Daoy (cell line): ENCODE measurements at places on chromosomes 3 and 15. TPM values are rescaled to one million over a fixed set of nuclear protein-coding genes. Genes with fewer than 3 reads are reported as not detected.
A peak's percentile ranks its signal among the peaks of the same experiment; 100 is the strongest.

DNA sequence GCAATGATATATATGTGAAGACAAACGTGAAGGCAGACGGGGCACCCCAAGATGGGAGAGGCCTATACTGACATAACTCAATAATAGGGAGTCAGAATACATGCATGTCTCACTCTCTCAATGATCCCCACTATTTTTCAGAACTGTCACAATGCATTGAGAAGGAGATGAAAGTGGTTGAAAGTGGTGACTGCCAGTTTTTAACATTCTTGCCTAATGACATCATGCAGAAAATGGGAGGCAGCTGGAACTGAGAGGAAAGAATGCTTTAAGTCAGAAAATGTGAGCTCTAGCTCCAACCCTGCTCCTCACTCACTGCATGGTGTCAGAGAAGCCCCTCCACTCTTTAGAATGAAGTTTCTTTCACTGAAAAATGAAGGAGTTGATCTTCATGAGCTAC, 55.3 kb upstream of the P2RY1 start:
- DNase-seq = no peak

STRIT1 gene
- not detected in 2 replicates for total RNA-seq

DNA sequence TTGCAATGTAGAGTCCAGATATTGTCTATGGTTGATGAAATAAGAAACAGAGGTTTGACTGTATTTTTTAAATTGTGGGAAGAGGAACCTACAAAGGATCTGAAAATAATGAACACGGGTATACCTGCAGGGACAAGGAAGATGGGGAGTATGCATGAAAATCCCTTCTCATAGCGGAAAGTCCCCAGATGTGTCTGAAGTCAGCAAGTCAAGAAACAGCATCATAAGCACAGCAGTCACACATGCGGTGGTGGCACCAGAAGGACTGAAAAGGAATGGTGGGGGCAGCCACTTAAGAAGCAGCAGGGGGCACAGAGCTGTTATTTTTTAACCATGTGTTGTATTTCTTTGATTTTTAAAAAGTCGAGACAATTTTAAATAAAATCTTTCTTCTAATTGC, 4.7 kb downstream of the MRPS11 start:
- no peak for DNase-seq

WDR93 gene
- 0.06 TPM in 1 of 2 replicates, not detected in the other for total RNA-seq

- DNase-seq = no peak
These were observed 68.0 kb downstream of the MRPL46 start for GRCh38 chr15:88399021-88399685.

GRCh38 chr3:168539909-168540308, 444.2 kb upstream of the GOLIM4 start:
- no peak for DNase-seq

TNK2 gene
- total RNA-seq = 6.5 and 8.8 TPM in 2 replicates

DNA sequence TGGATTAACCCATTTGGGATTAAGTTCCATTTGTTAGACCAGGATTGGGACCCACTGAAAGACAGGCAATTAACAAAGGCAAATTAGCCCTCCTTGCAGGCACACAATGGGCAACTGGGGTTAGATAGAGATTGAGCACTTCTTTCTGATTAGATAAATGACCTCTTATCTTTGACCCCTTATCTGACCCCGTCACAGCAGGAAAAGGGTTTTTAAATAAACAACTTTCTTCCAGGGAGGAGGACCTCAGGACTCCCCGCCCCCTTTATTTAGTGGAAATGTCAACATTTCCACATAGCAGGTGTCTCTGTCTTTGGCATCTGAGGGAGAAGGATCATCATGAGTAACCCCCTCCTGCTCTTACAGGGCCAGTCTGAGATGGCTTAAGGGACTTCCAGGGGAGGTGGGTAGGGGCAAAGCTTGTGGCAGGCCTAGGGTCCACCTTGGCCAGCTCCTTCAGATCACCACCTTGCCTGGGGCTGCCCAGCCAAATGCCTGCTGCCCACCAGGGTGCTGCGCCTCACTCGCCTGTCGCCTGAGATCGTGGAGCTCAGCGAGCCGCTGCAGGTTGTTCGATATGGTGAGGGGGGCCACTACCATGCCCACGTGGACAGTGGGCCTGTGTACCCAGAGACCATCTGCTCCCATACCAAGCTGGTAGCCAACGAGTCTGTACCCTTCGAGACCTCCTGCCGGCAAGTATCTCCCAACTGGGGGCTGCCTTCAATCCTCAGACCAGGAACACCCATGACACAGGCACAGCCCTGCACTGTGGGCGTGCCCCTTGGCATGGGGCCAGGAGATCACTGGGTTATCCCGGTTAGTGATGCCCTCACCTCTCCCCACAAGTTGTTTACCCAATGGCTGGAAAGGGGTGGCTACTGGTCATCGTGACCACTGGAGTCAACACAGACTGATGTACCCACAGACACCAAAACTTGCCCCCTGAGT, 2.6 kb upstream of the WDR6 start:
- DNase-seq = no peak

DNA sequence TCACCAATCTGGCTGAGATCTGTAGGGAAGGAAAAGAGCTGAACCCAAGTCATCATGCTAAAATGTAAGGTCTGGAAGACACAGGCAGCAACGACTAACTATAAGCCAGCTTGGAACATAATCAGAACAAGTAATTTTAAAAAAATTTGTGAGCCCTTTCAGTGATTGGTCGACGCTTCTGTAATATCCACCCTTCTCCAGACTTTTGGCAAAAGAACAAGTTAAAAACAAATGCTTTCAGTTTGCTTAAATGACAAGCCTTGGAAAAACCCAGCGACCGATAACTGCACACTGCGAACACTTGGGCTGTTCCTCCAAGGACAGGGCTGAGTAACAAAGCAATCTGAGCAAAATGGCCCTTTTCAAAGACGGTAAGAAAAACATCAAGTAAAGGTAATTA, 49.6 kb downstream of the PCSK6 start:
- no peak for DNase-seq

ACTC1 gene
- total RNA-seq = not detected in 2 replicates

- DNase-seq = peak; percentile 76
These were observed 625 bp downstream of the COL6A6 start for GRCh38 chr3:130517602-130518001.

GPR149 gene
- not detected in 2 replicates for total RNA-seq

DNA sequence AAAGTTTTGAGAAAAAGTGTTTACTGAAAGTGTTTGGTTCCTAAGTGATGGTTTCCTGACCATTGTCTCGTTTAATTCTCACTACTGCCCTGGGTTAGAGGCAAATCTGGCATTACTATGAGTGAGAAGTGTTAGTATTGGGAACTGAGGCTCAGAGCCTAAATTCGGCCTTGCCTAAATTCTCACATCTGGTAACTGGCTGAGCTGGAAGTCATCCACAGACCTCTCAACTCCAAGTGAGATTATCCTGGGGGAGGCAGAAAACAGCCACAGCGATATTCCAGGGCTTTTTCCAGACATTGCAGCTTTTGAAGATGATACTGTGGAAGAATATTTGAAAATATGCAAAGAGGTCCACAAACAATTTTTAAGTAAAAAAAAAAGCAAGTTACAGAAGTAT, 85.1 kb upstream of the TRA2B start:
- no peak for DNase-seq

DNA sequence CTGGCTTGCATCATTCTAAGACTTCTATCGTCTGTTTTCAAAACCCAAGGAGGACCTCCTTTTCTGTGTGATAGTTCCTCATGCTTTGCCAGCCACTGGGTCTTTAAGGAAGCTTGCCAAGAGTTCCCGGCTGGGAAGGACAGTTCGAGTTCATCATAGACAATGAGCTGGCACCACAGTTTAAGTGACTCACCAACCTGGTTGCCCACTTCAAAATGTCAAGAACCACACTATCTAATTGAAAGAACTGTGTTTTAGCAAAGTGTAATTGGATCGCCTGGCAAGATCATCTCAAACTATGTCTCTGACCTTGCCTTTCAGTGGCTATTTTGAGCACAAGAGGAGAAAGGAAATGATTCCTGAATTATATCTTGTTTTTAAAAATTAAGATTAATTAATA, 27.9 kb downstream of the SOX2 start:
- DNase-seq = peak; percentile 83

CAMK2N2 gene
- 0.11 and 0.95 TPM in 2 replicates for total RNA-seq

TM4SF4 gene
- total RNA-seq = not detected in 2 replicates

- DNase-seq = peak; percentile 17
These were observed 61.2 kb upstream of the LRTM1 start for GRCh38 chr3:54988838-54989630.

DNA sequence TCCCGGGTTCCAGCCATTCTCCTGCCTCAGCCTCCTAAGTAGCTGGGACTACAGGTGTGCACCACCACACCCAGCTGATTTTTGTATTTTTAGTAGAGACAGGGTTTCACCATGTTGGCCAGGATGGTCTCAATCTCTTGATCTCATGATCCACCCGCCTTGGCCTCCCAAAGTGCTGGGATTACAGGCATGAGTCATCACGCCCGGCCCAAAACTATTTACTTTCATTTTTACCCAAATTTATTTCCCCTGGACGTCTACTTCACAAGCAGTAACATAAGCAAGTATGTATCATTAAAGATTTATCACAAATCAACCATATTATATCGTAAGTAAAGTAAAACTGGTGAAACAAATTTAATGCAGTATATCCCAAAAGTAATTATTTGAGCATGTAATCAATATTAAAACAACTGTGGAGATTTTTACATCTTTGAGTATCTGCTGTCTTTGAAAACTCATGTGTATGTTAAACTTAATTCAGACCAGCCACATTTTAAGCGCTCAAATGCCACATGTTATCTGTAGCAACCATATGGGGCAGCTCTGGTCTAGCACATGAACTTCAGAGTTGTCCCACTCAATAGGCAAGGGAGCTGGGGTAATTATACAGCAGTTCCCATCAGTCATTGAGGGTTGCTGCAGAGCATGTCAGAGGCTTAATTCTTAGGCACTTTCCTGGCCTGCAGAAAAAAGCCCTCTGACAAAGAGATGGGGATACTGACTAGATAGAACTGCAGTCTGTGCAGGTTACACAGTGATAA, 185.7 kb upstream of the CTDSPL start:
- DNase-seq = no peak

- no peak for DNase-seq
These were observed 76.3 kb upstream of the SLCO2A1 start for GRCh38 chr3:134105876-134106556.

- no peak for DNase-seq
These were observed 245.1 kb downstream of the PCCB start for GRCh38 chr3:136495213-136495612.

- DNase-seq = peak; percentile 66
These were observed 36.0 kb upstream of the TIMP4 start for GRCh38 chr3:12194669-12195161.

DNA sequence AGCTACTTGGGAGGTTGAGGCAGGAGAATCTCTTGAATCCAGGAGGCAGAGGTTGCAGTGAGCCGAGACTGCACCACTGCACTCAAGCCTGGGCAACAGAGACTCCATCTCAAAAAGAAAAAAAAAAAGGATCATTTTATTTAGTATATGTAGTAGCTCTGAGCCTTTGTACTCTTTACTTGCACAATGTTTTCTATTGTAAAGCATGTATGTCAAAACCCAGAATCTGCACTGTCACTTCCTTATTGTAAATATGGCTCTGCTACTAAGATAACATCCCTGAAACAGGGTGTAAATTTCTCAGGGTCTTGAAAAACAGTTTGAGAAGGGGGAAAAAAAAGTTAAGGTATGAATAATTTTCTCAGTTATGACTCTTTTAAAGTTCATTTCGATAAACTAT, 35.1 kb downstream of the SLMAP start:
- DNase-seq = no peak

GRCh38 chr3:47636225-47636624, 57.6 kb upstream of the CSPG5 start:
- no peak for DNase-seq

GRAMD2A gene
- total RNA-seq = 0.77 TPM in 1 of 2 replicates, not detected in the other

GOLGA6L7 gene
- total RNA-seq = not detected in 2 replicates

ITIH1 gene
- total RNA-seq = not detected in 2 replicates
